Activated naive CD8-positive, alpha-beta T cell treated with anti-CD3 and anti-CD28 coated beads, Interleukin-2, amount 10 ng/mL, durations not matched to agents 7 days and 5 days (primary cell): ENCODE measurements at places on chromosomes 3 and 15. TPM values are rescaled to one million over a fixed set of nuclear protein-coding genes. Genes with fewer than 3 reads are reported as not detected.

- H3K4me3 ChIP-seq = no peak overlapping the region
- peaks cover 23% of the 10 kb centered on the region for H3K36me3 ChIP-seq
- DNase-seq = no peak
- peaks cover 1% of the 10 kb centered on the region for H3K4me1 ChIP-seq
- H3K27ac ChIP-seq = no peak overlapping the region
These were observed 95.4 kb downstream of the ISL2 start for GRCh38 chr15:76431971-76432370.

GRCh38 chr3:149765762-149766334, 13.6 kb upstream of the COMMD2 start:
- H3K36me3 ChIP-seq = no peaks in the 10 kb centered on the region
- no peak for DNase-seq
- H3K27ac ChIP-seq = no peak overlapping the region
- H3K4me1 ChIP-seq = no peaks in the 10 kb centered on the region
- H3K4me3 ChIP-seq = no peak overlapping the region

DNA sequence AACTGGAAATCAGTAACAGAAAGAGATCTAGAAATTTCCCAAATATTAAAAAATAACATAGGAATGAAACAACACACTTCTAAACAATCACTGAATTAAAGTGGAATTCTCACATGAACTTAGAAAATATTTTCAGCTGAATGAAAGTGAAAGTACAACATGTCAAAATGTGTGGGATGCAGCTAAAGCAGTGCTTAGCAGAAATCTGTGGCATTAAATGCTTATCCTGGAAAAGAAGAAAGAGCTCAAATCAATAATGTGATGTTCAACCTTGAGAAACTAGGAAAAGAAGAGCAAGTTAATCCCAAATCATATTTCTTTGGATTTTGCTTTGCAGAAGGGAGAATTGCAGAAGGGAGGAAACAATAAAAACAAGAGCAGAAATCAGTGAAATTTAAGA, 98.2 kb upstream of the NR2E3 start:
- peaks cover 2% of the 10 kb centered on the region for H3K27me3 ChIP-seq
- no peak for DNase-seq
- H3K4me1 ChIP-seq = no peaks in the 10 kb centered on the region
- no peaks in the 10 kb centered on the region for H3K36me3 ChIP-seq
- no peak overlapping the region for H3K4me3 ChIP-seq
- H3K27ac ChIP-seq = no peak overlapping the region

DNA sequence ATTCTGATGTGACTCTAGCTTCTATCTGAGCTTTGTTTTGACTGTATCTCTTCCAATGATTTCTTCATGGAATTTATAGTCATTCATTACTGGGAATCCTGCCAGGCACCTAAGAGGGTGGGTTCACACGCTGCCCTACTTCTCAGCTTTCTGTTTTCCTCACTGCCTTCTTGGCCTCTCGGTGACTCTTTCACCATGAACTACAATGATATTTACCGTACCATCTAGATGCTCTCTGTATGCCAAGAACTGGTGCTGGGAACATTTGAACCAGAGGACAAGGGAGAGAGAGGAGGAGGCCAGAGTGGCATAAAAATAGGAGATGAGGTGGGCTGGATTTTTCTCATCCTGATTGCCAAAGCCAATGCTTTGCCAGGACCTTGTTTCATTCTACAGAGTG, 280.0 kb upstream of the P2RY1 start:
- no peaks in the 10 kb centered on the region for H3K36me3 ChIP-seq
- H3K27me3 ChIP-seq = peaks cover 9% of the 10 kb centered on the region
- DNase-seq = no peak
- no peak overlapping the region for H3K27ac ChIP-seq
- H3K4me3 ChIP-seq = no peak overlapping the region
- peaks cover 10% of the 10 kb centered on the region for H3K4me1 ChIP-seq

Gene PAQR5
- not detected for total RNA-seq

Gene CCR4
- 20.7 TPM for total RNA-seq

Gene CNTN4
- not detected for total RNA-seq

Gene CHCHD6
- total RNA-seq = 7.8 TPM
